Activated CD8-positive, alpha-beta memory T cell treated with anti-CD3 and anti-CD28 coated beads for 4 hours (primary cell): ENCODE measurements at places on chromosomes 2 and 18.

- no peak for DNase-seq
Observed at GRCh38 chr2:173394091-173394974, 39.7 kb downstream of the CDCA7 start.

- DNase-seq: no peak
Observed at GRCh38 chr2:239917957-239918481, 107.1 kb downstream of the NDUFA10 start.

- no peak for DNase-seq
Observed at GRCh38 chr2:126719833-126720351, 63.9 kb downstream of the GYPC start.

- DNase-seq: no peak
Observed at GRCh38 chr2:37454851-37455762, 110.7 kb downstream of the QPCT start.

GRCh38 chr18:11468120-11468519, 141.3 kb upstream of the SLC35G4 start:
- no peak for DNase-seq

DNA sequence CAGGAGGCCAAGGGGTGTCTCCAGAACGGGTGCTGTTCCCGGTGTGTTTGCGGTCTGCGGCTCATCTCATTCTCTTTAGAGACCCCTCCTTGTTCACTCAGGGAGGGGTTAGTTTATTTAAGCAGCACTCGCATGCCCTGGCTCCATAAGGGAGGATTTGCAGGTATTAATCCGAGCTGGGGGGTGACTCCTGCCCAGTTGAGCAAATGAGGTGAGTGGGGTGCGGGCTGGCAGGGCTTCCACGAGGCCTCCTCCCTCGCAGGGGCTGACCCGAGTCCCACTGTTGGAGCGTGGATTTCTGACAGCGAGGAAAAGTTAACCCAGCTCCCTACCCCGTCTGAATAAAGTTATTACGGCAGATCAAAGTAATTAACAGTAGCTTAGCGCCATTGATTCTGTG, 371.8 kb upstream of the SALL3 start:
- no peak for DNase-seq
